Large intestine (tissue), 12 donors: ENCODE measurements at places on chromosomes 1 and 21. TPM values are rescaled to one million over a fixed set of nuclear protein-coding genes. Genes with fewer than 3 reads are reported as not detected.

CRYAA gene
- not detected for polyA plus RNA-seq

CD247 gene
- polyA plus RNA-seq, result 7.4 TPM

OVAAL gene
- not detected for polyA plus RNA-seq

HES4 gene
- 10.7 TPM for polyA plus RNA-seq

TNFRSF18 gene
- 0.49 TPM for polyA plus RNA-seq

AMY2A gene
- polyA plus RNA-seq, result not detected

COL11A1 gene
- polyA plus RNA-seq, result 4.1 TPM

GJA4 gene
- polyA plus RNA-seq, result 15.0 TPM

MAP10 gene
- polyA plus RNA-seq, result 2.8 TPM

XPR1 gene
- 26.1 TPM for polyA plus RNA-seq

TTC39A gene
- polyA plus RNA-seq, result 19.2 TPM

FMOD gene
- polyA plus RNA-seq, result 104 TPM

OPRD1 gene
- 1.5 TPM for polyA plus RNA-seq

FH gene
- 69.5 TPM for polyA plus RNA-seq

VCAM1 gene
- polyA plus RNA-seq, result 18.7 TPM

HCN3 gene
- polyA plus RNA-seq, result 18.3 TPM

RORC gene
- 8.7 TPM for polyA plus RNA-seq

HSPB7 gene
- polyA plus RNA-seq, result 13.2 TPM

USH2A gene
- polyA plus RNA-seq, result 0.06 TPM

LENEP gene
- 0.33 TPM for polyA plus RNA-seq
